ENCODE measurements at places on chromosomes 7 and 10. TPM values are rescaled to one million over a fixed set of nuclear protein-coding genes. Genes with fewer than 3 reads are reported as not detected.

- no peak overlapping the region for H3K27ac ChIP-seq
- no peaks in the 10 kb centered on the region for H3K36me3 ChIP-seq
- H3K4me3 ChIP-seq, result no peak overlapping the region
- no peak for DNase-seq
- H3K27me3 ChIP-seq, result no peaks in the 10 kb centered on the region
- no peaks in the 10 kb centered on the region for H3K4me1 ChIP-seq
Observed at GRCh38 chr10:4083509-4084003, 298.5 kb upstream of the KLF6 start.

The SFMBT2 gene
- 2.3 TPM for total RNA-seq

GRCh38 chr10:71092812-71093401, 119.5 kb upstream of the UNC5B start:
- H3K4me3 ChIP-seq, result no peak overlapping the region
- no peaks in the 10 kb centered on the region for H3K4me1 ChIP-seq
- DNase-seq, result no peak

The C10orf105 gene
- 0.07 TPM for total RNA-seq

The ANXA11 gene
- 271 TPM for total RNA-seq

DNA sequence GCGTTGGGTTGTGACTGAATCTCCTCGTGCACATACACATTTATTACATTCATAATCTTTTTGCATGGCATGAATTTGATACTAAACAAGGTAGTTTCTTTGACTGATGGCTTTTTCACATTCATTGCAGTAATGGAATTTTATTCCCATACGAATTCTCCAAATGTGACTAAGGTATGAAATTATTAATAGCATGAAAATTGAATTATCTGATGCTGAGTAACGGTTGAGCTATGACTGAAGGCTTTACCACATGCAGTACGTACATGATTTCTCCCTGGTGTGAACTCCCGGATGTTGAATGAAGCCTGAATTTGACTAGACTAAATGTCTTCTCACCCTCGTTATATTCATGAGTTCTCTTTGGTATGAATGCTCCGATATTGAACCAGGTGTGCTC, 104.4 kb upstream of the C1GALT1 start:
- no peaks in the 10 kb centered on the region for H3K4me1 ChIP-seq
- no peak overlapping the region for H3K27ac ChIP-seq
- no peak for DNase-seq
- H3K4me3 ChIP-seq, result no peak overlapping the region
- no peaks in the 10 kb centered on the region for H3K36me3 ChIP-seq
- no peaks in the 10 kb centered on the region for H3K27me3 ChIP-seq

DNA sequence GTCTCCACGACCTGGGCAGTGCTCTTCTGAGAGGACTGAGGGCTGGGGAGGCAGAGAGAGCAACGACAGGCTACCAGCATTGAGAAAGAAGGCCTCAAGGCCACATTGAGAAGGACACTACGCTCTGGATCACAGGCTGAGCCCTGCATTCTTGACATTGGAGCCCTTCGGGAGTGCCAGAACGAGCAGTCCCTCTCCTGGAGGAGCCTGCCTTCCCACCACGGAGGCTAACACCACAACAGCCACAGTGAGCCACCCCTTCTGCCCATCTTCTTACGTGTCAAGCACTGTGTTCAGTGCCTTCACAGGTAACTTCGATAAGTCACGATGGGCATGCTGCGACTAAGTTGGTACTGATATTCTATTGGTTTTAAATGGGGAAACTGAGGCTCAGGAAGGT, 267.8 kb downstream of the RPS24 start:
- no peak overlapping the region for H3K27ac ChIP-seq
- H3K27me3 ChIP-seq, result no peaks in the 10 kb centered on the region
- no peak overlapping the region for H3K4me3 ChIP-seq
- H3K4me1 ChIP-seq, result no peaks in the 10 kb centered on the region

GRCh38 chr10:83917537-83918506, 221.5 kb upstream of the GHITM start:
- no peaks in the 10 kb centered on the region for H3K4me1 ChIP-seq
- H3K27me3 ChIP-seq, result no peaks in the 10 kb centered on the region
- H3K27ac ChIP-seq, result no peak overlapping the region
- no peak overlapping the region for H3K4me3 ChIP-seq

The ENO4 gene
- total RNA-seq, result not detected

GRCh38 chr7:140526787-140527664, 47.7 kb upstream of the MKRN1 start:
- H3K4me1 ChIP-seq, result no peaks in the 10 kb centered on the region
- no peaks in the 10 kb centered on the region for H3K36me3 ChIP-seq
- DNase-seq, result no peak
- H3K4me3 ChIP-seq, result no peak overlapping the region
- H3K27ac ChIP-seq, result no peak overlapping the region

DNA sequence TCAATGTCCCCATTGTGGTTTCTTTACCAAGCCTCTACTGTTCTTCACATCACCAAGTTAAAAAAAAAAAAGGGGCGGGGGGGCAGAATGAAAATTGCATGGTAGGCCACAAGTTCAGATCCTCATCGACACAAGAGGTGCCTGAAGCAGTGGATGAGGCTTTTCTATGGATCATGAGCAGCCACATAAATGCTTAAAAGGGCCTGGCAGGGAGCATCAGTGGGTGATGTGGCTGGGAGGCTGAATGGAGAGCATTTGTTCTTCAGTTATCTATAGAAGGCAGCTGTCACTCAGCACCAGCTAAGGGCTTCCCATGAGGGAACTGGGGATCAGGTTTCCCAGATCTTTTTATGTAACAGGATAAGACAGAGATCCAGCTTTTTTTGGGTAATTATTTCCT, 117.9 kb downstream of the CFTR start:
- H3K36me3 ChIP-seq, result no peaks in the 10 kb centered on the region
- H3K27me3 ChIP-seq, result no peaks in the 10 kb centered on the region
- H3K4me3 ChIP-seq, result no peak overlapping the region
- no peak overlapping the region for H3K27ac ChIP-seq
- H3K4me1 ChIP-seq, result no peaks in the 10 kb centered on the region

DNA sequence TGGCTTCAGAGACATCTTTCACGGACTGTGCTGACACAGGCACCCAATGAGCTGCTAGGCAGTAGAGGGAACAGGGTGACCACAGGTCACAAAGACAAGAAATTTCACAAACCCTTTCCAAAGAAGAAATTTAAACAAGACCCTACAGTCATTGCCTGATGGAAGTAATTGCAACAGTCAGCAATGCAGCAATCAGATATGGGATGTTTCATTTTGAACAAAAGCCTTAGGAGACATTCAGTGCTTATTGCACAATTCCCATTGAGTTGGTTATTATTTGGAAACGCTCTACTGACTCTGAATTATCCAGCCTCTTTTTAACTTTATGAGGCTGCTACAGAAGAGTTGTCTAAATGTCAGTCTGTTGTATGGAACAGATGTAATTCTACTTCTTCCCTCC, 85.5 kb downstream of the ETV1 start:
- H3K27ac ChIP-seq, result no peak overlapping the region
- no peaks in the 10 kb centered on the region for H3K36me3 ChIP-seq
- peaks cover 3% of the 10 kb centered on the region for H3K4me1 ChIP-seq
- no peaks in the 10 kb centered on the region for H3K27me3 ChIP-seq
- DNase-seq, result no peak
- H3K4me3 ChIP-seq, result no peak overlapping the region

- H3K36me3 ChIP-seq, result no peaks in the 10 kb centered on the region
- H3K27me3 ChIP-seq, result no peaks in the 10 kb centered on the region
- H3K4me3 ChIP-seq, result no peak overlapping the region
- no peak overlapping the region for H3K27ac ChIP-seq
- no peak for DNase-seq
Observed at GRCh38 chr7:133389727-133390126, 136.8 kb downstream of the EXOC4 start.

DNA sequence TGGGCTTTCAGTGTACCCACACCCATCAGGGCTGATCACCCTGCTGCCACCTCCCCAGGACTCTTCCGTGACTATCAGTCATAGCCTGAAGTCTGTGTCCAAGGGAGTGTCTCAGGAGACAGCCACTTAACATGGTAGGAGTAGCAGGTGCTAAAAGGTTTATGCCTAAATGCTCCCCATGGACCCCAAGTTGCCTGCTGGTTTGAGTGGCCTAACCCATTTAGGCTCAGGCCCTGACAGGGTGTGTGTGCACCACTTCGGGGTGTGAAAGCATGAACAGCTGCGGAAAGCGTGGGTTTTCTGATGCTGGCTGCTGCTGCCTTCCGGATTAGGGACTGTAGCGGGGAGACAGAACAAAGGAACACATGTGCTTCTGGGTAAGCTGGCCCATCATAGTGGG, 93.2 kb upstream of the SAMD8 start:
- H3K27me3 ChIP-seq, result no peaks in the 10 kb centered on the region
- H3K27ac ChIP-seq, result no peak overlapping the region
- no peak for DNase-seq
- no peak overlapping the region for H3K4me3 ChIP-seq

DNA sequence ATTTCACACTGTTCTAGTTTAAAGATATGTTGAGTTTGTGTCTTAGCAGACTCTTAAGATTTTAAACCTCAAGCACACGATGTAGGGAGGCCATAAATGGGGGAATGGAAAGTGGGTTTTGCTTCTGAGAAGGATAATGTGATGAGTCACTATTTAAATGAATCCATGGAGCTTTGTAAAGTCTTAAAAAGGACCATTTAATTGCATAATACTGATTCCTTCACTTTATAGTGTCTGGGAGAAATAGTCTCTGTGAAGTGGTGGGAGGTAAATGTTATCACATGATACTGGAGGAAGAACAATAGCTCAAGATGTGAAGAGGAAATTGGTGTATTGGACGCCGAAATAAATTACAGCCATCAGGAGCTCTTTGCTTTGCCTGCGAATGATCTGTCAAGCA, 84.0 kb upstream of the MYO3A start:
- H3K27me3 ChIP-seq, result no peaks in the 10 kb centered on the region
- DNase-seq, result no peak
- no peaks in the 10 kb centered on the region for H3K36me3 ChIP-seq
- no peak overlapping the region for H3K27ac ChIP-seq

DNA sequence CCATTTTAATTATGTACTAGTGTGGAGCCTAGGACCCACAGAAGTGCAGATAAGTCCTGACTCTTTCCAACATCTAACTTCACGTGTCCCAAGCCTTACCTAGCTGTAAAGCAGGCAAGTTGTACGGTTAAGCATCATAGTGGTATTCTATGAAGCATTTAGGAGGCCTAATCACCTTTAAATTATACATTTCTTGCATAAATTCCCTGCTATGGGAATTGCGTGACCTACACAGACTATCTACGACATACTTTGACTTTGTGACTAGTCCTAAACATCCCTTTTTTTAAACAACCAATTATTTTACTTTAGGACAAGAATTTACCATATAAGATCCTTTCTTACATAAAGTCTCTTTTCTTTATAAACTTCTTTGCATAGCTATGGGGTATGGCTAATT, 37.7 kb upstream of the LRGUK start:
- no peak for DNase-seq
- no peak overlapping the region for H3K4me3 ChIP-seq
- H3K27ac ChIP-seq, result no peak overlapping the region
- no peaks in the 10 kb centered on the region for H3K36me3 ChIP-seq

- DNase-seq, result no peak
- H3K27me3 ChIP-seq, result no peaks in the 10 kb centered on the region
- H3K4me3 ChIP-seq, result no peak overlapping the region
- H3K27ac ChIP-seq, result no peak overlapping the region
- no peaks in the 10 kb centered on the region for H3K36me3 ChIP-seq
Observed at GRCh38 chr10:51789903-51790302, 90.5 kb upstream of the CSTF2T start.

DNA sequence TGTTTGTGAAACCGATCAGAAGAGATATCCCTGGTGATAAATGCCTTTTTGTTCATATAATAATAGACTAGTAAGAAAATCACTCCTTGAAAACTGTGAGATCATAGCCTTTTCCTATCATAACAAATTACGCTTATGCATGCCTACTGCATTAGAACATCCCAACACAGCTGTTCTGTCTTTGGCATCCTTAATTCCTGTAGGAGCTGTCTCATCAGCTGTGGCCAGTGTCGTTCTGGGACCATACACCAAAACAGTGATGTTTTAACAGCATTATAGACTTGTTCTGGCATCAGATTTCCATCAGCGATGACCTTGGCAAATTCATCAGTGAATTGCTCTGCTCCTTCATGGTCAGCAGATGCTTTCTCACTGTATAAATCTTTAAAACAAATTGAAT, 423.6 kb upstream of the LRGUK start:
- H3K36me3 ChIP-seq, result no peaks in the 10 kb centered on the region
- no peak overlapping the region for H3K4me3 ChIP-seq
- H3K4me1 ChIP-seq, result no peaks in the 10 kb centered on the region
- no peak for DNase-seq
- no peaks in the 10 kb centered on the region for H3K27me3 ChIP-seq
- H3K27ac ChIP-seq, result no peak overlapping the region

DNA sequence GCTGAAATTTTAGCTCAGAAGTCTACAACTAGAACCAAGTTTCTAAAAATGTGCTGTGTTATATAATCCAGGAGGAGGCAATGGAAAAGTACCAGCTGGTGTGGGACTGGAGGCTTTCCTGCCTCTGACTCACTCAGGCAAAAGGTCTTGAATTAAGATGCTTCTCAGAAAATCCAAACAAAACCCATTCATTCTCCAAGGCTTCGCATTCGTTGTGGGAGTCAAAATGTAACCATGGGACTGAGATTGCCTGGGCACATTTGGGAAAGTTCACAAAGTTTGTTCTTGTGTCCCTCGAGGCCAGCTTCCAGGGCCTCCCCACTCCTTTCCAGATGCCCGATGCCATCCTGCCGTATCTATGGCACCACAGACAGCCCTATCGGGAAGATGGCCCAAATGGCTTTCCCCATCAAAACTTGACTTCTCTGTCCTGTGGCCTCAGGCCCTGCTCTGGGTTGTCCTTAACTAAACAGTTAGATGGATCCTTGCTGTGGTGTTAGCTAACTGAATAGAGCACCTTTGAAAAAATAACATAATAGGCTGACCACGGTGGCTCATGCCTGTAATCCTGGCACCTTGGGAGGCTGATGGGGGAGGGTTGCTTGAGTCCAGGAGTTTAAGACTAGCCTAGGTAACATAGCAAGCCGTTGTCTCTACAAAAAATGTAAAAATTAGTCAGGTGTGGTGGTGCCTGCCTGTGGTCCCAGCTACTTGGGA, 180.5 kb downstream of the PFKFB3 start:
- no peaks in the 10 kb centered on the region for H3K27me3 ChIP-seq
- H3K27ac ChIP-seq, result no peak overlapping the region
- no peak overlapping the region for H3K4me3 ChIP-seq
- no peaks in the 10 kb centered on the region for H3K36me3 ChIP-seq
- DNase-seq, result no peak
- no peaks in the 10 kb centered on the region for H3K4me1 ChIP-seq

The MYO3A gene
- total RNA-seq, result 1.4 TPM

Measured in colonic mucosa (tissue), 4 donors.